Central memory CD8-positive, alpha-beta T cell (primary cell): ENCODE measurements at places on chromosomes 12 and 14.
A peak's percentile ranks its signal among the peaks of the same experiment; 100 is the strongest.

DNA sequence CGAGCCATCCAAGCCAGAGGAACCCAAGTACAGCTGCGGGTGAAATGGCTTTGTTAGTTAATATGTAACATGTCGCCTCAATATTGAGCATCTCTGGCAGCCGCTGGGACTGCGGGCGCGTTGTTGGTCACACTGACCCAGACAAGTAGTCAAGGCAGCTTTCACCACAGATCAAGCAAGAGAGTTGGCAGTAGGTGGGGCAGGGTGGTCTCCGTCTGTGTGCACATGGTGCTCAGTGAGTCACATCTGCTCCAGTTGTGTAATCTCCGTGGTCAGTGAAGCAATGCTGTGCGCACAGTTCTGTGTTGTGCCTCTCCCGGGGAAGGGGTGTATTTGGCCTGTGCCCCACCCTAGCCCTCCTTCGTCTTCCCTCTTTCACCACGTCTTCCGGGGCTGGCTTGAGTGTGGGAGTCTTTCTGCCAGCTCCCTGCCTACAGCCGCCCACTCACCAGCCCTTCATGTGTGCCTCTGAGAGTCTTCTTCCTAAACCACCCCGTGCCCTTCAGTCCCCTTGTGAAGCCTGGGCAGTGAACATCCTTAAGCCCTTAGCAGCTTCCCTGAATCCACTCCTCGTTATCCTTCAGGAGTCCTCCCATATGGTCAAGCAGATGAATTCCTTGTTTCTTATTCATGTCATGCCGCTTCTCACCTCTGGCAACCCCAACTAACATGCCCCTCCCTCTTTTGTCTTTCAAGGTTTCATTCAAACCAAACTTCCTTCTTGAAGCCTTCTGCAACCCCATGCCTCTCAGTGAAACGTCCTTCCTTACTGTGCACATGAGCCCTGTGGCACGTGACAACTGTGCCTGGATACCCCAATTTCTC is 242.1 kb downstream of the CACNA1C start:
- H3K4me3 ChIP-seq: no peak overlapping the region
- no peaks in the 10 kb centered on the region for H3K36me3 ChIP-seq
- DNase-seq: no peak
- peaks cover 33% of the 10 kb centered on the region for H3K27me3 ChIP-seq

DNA sequence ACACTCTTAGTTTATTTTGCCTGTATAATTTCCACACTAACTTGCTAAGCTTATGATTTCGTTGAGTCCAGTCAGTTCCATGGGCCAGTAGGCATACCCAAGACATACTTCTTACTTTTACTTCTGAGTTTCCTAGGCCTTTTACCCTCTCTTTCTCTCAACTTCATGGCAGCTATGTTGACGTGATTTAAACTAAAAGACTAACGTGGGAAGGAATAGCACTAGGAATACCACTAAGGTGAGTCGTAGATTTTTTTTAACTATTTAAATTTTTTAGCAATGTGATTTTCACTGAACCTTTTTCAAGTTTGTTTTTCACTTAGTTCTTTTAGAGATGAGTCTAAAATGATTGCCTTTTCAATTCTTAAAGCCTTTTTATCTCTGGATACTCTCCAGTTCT is 793.5 kb upstream of the NOVA1 start:
- H3K4me1 ChIP-seq: no peaks in the 10 kb centered on the region
- H3K36me3 ChIP-seq: no peaks in the 10 kb centered on the region
- DNase-seq: no peak

GRCh38 chr12:116876151-116876869 is 4.9 kb downstream of the HRK start:
- H3K27me3 ChIP-seq: peaks cover 89% of the 10 kb centered on the region
- H3K36me3 ChIP-seq: no peaks in the 10 kb centered on the region
- DNase-seq: no peak
- H3K27ac ChIP-seq: no peak overlapping the region
- H3K4me3 ChIP-seq: no peak overlapping the region

- peaks cover 1% of the 10 kb centered on the region for H3K36me3 ChIP-seq
- H3K27ac ChIP-seq: no peak overlapping the region
- DNase-seq: no peak
- no peaks in the 10 kb centered on the region for H3K27me3 ChIP-seq
- H3K4me3 ChIP-seq: no peak overlapping the region
Observed at GRCh38 chr12:4221258-4221620, 52.3 kb upstream of the CCND2 start.

GRCh38 chr14:77318006-77318553 is 2.6 kb downstream of the POMT2 start:
- H3K27ac ChIP-seq: no peak overlapping the region
- peaks cover 4% of the 10 kb centered on the region for H3K36me3 ChIP-seq
- no peak for DNase-seq
- no peak overlapping the region for H3K4me3 ChIP-seq
- H3K27me3 ChIP-seq: no peaks in the 10 kb centered on the region
- H3K4me1 ChIP-seq: peaks cover 14% of the 10 kb centered on the region

GRCh38 chr12:24643120-24644119 is 305.5 kb downstream of the BCAT1 start:
- no peaks in the 10 kb centered on the region for H3K4me1 ChIP-seq
- no peak overlapping the region for H3K4me3 ChIP-seq
- DNase-seq: no peak
- no peak overlapping the region for H3K27ac ChIP-seq

DNA sequence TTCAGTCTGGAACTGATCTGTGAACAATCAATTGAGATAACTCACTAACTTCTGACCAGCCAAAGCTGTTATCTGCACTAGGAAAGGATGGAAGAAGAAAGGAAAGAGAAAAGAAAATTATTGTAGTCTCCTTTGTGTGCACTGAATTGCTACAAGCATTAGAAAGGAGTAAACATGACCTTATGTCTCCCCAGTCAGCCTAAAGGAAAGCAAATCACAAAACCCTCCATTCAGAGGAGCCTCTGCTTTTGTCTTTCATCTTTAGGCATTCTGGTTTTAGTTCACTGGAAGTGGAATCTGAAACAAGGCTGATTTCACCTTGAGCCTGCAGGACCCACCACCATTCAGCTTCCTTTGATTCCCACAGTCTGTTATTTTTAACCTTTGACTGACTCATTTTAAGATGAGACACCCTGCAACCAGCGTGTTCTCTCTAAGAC is 26.0 kb downstream of the TBX3 start:
- no peaks in the 10 kb centered on the region for H3K36me3 ChIP-seq
- H3K27ac ChIP-seq: no peak overlapping the region
- H3K4me3 ChIP-seq: no peak overlapping the region
- DNase-seq: no peak
- peaks cover 6% of the 10 kb centered on the region for H3K4me1 ChIP-seq

DNA sequence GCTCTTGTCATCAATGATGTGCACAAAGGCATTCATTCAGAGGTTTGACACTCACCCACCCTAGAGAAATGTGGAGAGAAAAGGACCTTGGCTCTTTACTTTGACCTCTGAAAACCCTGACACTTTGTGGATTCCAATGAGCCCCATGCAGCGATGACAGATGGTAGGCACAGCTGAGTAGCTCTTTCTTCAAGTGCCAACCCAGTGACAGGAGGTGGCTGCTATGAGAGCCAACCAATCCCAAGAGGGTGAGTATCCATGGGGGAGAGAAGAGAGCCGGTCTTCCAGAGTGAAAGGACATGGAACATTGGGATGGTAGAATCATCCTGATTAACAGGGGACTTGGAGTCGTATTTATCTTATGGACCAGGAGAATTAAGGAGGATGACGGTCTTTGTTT is 17.8 kb downstream of the SLC8A3 start:
- no peak overlapping the region for H3K27ac ChIP-seq
- peaks cover 45% of the 10 kb centered on the region for H3K27me3 ChIP-seq
- no peaks in the 10 kb centered on the region for H3K4me1 ChIP-seq

GRCh38 chr12:131511391-131511802 is 199.5 kb upstream of the SFSWAP start:
- no peak for DNase-seq
- peaks cover 17% of the 10 kb centered on the region for H3K4me1 ChIP-seq
- H3K4me3 ChIP-seq: no peak overlapping the region
- H3K36me3 ChIP-seq: peaks cover 5% of the 10 kb centered on the region
- H3K27ac ChIP-seq: peak overlapping the region; percentile 70

GRCh38 chr14:83372271-83372670 is 1838.6 kb upstream of the SEL1L start:
- H3K4me1 ChIP-seq: no peaks in the 10 kb centered on the region
- H3K27me3 ChIP-seq: no peaks in the 10 kb centered on the region
- no peaks in the 10 kb centered on the region for H3K36me3 ChIP-seq

DNA sequence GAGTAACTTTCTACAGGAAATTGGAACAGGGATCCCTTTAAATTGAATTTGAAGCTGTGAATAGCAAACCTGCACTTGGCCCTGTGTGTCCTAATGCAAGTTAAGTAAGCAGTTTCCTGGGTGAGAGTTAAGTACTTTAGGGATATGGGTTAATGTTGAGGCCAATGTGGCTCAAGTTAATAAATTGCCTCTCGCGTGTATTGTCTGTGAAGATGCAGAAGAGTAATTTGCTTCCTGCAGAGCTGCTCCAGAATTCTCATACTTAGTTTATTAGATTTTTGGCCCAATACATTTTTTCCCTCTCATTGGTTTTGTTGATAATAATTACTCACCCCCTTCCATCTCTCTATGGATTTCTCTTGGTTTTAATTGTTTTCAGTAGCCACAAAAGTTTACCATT is 86.5 kb downstream of the SLC25A47 start:
- no peak overlapping the region for H3K4me3 ChIP-seq
- H3K36me3 ChIP-seq: peaks cover 4% of the 10 kb centered on the region
- DNase-seq: no peak
- H3K27me3 ChIP-seq: no peaks in the 10 kb centered on the region
- H3K4me1 ChIP-seq: peaks cover 33% of the 10 kb centered on the region

DNA sequence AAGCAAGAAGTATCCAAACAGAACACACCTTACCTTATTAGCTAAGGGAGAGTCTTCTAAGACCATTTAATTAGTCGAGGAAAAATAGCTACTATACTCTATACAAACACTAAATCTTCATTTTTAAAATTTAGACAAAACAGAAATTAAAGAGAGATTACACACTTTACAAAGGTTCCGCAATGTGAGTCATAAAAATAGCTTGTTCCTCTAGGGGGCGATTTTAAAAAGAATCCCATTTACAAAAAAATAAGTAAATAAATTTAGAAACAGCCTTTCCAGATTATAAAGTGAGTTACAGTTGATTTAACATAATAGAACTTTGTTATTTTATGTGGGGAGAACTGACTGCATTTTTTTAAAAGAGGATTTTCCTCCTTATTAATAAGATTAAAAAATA is 201.6 kb downstream of the PAX9 start:
- H3K27ac ChIP-seq: no peak overlapping the region
- no peak for DNase-seq
- no peaks in the 10 kb centered on the region for H3K36me3 ChIP-seq
- no peak overlapping the region for H3K4me3 ChIP-seq
- H3K4me1 ChIP-seq: no peaks in the 10 kb centered on the region

GRCh38 chr12:122886851-122887818 is 8.8 kb downstream of the VPS37B start:
- H3K4me1 ChIP-seq: peaks cover 78% of the 10 kb centered on the region
- no peaks in the 10 kb centered on the region for H3K27me3 ChIP-seq
- no peak for DNase-seq

GRCh38 chr12:1078002-1078401 is 87.0 kb downstream of the ERC1 start:
- peaks cover under 1% of the 10 kb centered on the region for H3K36me3 ChIP-seq
- no peak overlapping the region for H3K4me3 ChIP-seq
- DNase-seq: no peak
- H3K4me1 ChIP-seq: no peaks in the 10 kb centered on the region

DNA sequence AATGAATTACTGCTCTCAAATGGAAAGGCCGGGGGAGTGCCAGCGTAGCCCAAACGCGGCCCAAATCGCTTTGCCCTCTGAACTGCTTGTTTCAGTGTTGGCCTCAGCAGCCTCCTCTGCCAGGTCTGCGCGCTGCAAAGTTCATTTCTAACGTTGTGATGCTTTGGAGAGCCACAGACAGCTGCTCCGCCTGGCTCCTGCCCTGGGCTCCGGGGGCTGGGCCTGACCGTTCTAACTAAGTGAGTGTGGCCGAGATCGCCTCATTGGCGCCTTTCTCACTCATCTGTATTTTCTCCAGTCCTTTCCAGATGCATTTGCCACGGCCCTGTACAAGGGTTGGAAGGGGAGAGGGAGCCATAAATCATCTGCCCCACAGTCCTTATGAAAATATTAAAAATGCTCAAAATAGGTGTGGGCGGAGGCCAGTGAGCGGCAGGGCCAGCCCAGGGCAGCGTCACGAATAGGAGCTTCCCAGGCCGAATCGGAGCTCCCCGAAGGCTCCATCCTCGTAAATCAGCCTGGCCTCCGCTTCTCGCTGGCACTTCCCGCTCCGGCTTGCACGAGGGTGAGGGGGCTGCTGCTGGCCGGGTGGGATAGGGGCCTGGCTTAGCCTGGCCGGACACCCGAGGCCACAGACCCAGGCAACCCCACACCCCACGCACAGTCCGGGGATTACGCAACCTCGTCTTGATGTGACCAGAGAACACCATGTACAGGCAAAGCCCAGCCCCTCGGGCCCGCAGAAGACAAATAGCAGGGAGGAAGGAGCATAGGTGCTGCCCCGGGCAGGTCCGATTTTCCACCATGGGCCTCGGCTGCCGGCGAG is 196.6 kb upstream of the DIO3 start:
- no peak overlapping the region for H3K4me3 ChIP-seq
- no peaks in the 10 kb centered on the region for H3K36me3 ChIP-seq
- H3K4me1 ChIP-seq: no peaks in the 10 kb centered on the region
- peaks cover 68% of the 10 kb centered on the region for H3K27me3 ChIP-seq
- DNase-seq: no peak
